ENCODE measurements at places on chromosomes 6 and 20. TPM values are rescaled to one million over a fixed set of nuclear protein-coding genes. Genes with fewer than 3 reads are reported as not detected.

KIAA1755 gene
- 5.3 TPM for total RNA-seq

DNA sequence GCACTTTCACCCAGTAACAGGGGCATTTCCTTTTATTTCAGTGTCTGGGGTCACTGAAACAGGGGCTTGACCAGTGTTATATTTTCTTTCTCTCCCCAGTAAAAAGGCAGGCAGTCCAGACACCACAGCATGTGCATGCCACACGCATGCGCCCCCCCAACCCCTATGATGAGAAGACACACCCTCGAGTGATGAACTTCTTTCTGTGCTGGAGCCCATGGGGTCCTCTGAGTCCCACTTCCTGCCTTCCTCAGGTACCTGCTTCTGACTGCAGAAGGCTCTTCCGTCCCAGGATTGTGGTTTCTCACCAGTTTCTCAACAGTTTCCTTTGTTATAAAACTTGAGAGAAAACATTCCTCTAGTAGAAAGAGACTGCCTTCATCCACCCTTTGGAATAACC lies 45.7 kb upstream of the TMEM181 start:
- DNase-seq = no peak

DNA sequence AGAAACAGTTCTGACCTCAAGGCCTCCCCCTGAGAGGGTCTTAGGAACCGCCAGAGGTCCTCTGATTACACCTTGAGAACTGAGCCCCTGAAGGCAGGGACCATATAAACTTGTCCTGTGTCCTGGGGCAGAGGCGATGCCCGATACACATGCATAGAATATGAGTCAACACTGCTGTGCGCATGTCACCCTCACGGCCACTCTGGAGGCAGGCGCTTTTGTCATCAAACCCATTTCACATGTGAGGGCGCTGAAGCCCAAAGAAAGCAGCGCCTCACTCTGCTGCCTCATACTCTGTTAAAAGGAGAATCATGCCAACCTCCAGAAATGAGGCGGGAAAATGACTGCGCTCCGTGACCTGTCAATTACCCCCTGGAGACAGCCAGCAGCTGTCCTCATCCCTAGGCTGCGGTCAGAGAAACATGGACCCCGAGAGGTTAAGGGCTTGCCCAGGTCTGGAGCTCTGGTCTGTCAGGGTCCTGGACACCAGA lies 158.3 kb downstream of the GRM4 start:
- no peak for DNase-seq

DNA sequence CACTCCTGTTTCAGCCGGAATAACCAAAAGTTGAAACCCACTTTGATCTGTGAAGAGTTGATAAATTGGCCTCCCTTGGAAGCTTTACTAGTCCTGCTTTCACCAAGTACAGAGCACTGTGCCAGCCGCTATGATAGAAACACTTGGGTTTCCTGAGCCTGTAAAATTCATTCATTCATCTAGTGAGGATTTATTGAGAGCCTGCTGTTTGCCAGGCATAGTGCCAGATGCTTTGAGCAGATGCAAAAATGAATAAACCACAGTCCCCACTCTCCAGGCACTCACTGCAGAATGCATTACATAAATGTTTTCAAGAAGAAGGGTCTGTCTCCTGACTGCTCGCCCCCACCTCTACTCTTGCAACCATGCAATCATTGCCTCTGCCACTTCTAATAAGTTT lies 25.3 kb upstream of the TMEM217 start:
- DNase-seq = no peak

GRCh38 chr6:47034421-47034820 lies 7.7 kb downstream of the ADGRF1 start:
- no peak for DNase-seq

ESR1 gene
- total RNA-seq = 1.3 TPM

DNA sequence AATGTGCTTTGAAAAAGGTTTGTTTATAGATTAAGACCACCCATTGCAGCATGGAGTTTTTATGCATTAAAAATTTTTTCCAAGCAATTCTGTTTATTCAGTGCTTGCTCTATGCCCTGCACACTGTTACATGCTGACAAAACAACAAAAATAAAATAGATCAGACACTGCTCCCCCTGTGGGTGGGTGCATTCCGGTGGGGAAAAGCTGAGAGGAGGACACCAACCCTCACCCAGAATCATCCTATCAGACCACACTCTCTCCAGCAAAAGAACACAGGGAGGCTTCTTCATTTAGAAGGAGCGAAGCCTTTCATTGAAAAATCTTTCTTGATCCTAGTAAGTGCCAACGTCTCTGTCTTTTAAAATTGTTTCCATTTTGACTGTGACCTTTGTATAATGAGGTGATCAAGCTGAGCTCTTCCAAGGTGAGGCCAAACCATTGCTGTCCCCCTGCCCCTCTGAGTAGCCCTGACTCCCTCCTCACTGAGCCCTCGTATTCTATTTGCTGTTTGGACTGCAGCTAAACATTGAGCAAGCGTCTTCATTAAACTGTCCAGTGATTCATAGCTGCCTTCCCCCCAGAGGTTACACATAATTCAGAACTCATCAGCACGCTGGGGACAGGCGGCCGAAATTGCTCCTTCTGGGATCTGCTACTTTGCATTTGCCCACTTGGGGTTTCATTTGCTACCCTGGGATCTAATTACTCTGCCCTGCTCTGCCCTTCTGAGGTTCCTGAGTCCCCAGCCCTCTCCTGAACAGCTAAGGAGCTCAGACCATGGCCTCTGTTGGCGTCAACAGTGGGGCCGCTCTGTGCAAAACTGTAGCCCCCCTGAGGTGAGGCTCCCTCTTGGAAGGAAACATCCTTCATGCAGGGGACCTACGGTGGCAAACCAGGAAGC lies 102.4 kb downstream of the F13A1 start:
- DNase-seq = no peak

- DNase-seq = no peak
Measured at GRCh38 chr20:63544958-63545516, 2.5 kb downstream of the SRMS start.

MAFB gene
- 12.9 TPM for total RNA-seq

SMIM26 gene
- 112 TPM for total RNA-seq

SLC25A27 gene
- total RNA-seq = 15.3 TPM

DNA sequence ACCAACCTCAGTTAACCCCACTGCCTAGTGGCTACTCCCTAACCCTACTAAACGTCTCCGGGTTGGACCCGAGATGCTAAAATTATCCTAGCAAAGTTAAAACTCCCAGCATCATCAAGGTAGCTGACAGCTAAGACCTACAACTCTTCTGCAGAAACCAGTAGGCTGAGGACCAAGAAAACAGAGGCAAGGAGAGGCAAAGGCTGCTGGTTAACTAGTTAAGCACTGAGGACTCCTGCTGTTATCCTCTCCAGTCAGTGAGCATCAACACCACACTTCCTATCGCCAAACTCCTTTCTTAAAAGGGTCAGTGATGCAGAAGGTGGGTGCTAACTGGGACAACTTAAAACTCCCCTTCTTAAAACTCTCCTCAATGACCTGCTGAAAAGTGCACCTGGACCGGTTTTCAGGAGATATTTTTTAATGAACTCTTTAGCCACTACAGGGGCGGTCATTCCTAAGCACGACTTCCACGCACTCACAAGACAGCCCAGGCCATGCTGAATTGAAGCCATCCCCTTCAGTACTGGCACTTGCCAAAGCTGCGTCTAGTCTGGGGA lies 1.7 kb downstream of the TRERF1 start:
- DNase-seq = no peak

GRCh38 chr6:75149696-75150095 lies 56.2 kb downstream of the COL12A1 start:
- DNase-seq = no peak

DNA sequence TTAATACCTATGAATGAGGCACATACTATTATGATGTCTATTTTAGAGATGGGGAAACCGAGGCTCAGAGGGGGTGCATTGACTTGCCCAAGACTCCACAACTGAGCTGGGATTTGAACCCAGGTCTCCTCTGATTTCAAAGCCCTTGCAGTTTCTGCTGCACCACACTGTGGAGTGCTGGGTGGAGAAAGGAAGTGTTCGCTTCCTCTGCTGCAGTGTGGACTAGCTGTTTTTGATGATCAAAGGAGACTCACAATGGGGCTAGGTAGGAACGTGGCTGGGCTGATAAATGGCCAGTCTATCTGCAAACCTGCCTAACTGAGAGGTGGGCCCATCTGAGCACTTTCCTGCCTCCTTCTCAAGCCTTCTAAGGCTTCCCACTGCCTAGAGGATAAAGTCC lies 87.2 kb downstream of the CD40 start:
- no peak for DNase-seq

DNA sequence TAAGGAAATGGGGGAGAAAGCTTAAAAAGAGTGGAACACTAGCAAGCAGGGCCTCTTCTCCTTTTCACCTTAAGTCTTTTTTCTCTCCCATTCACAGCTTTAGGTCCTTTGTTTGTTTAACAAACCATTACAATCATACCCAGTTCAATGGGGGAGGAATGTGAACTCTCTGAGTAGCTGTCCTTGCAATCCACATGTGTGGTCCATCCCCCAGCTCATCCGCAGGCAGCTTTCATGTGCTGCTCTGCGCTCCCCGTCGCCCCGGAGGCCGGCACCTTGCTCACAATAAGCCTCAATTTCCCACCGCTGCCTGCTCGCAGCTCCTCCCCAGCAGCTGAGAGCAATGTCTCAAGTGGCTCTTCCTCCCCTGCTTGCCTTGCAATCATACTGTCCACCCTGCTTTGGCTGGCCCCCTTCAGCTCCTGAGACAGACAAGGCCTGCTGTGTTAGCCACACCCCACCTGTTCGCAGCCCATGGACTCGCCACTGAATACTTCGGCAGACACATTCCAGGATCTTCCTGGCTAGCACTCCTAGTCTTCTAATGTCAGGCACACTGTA lies 49.1 kb downstream of the PLAGL1 start:
- no peak for DNase-seq

- peak; percentile 92 for DNase-seq
Measured at GRCh38 chr20:48682529-48683363, 145.1 kb downstream of the PREX1 start.

GRCh38 chr6:168243812-168244376 lies 75.7 kb downstream of the DACT2 start:
- no peak for DNase-seq

- DNase-seq = no peak
Measured at GRCh38 chr20:21109144-21109543, 3.0 kb upstream of the LINC00237 start.

DNA sequence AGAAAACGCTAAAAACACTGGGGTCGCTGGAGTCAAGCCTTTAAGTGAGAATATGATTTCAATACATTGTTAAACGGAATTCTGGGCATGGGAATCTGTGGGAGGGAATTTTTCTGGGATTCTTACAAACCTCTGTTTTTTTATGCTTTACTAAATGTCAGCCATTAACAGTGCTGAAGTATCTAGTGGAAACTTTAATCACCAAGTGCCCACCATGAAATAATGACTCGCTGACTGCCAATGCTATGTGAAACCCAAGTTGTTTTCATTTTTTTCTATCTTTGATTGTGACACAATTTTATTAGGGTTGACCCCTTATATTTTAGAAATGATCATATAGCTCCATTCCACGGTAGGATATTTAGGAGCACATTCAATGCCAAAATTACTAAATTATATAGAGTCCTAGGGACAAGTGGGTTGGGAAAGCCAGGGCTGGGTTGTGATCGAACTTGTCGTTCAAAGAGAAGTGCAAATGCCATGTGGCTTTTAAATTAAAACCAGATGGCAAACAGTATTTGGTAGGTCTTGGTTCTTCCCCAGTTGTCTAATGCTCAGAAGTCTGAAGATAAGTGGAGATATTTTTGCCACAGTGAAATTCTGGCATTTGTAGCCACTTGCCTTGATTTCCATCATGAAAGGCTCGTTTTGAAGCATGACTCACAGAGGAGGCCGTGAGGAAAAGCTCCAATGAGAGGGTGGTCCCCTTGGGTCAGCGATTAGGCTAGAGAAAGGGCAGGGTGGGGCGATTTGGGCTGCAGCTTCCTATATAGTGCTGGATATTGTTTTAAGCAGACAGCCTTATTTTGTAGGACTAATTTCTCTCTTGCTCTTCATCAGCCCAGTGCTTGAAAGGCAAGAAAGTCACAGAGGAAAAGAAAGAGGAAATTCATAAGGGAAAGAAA lies 254.4 kb upstream of the JAG1 start:
- no peak for DNase-seq

DNA sequence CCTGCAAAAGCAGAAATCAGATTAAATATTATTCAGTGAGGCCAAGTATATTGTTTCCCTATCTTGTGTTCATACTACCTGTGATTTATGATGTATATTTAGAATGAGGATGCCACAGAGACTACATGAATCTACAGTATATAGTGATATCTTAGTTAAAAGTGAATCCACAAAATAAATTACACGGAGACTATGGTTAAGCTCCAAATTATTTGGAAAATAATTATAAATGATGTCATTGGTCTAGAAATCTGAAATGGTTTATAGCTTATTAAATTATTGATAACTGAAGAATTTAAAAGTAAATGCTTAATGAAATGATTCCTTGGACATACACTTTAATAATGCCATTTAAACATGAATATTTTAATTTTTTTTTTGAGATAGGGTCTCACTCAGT lies 4.2 kb upstream of the USP45 start:
- DNase-seq = no peak

NTSR1 gene
- not detected for total RNA-seq

DNA sequence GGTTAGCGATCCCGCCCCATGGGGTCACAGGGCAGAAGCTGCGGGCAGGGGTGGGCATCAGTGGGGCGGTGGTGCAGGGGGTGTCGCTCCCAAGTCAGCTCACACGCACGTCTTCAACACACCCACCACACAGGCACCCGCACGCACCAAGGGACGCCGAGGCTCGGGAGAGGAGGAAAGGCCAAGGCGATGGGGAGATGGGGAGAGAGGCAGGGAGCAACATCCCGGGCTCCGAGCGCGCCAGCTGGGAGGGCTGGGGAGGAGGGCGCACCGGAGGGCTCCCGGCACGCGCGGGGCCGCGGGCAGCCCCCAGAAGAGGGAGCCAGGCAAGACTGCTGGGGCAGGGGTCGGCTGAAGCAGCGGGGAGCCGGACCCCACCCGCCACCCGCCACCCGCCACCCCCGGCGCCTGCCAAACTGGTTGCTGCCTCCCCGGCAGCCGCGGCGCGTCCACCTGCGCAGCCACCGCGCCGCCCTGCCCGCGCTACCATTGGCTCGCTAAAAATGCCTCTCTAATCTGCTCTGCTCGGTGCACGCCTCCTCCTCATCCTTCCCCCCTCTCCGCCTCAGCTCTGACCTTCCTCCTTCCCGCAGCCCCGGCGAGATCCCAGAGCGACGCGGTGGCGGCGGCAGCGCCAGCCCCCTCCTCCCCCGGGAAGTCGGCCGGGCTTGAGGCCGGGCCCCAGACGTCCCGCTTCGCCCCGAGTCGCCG lies at the start of gene PACSIN1:
Gene PACSIN1, plus strand, starts transcription at position 546 of the 711 bp plus-strand sequence. CDS start 60,230 bp downstream, outside the sequence.
- DNase-seq = peak; percentile 47

- DNase-seq = no peak
Measured at GRCh38 chr6:8082954-8083858, 19.0 kb upstream of the BLOC1S5 start.

- DNase-seq = no peak
Measured at GRCh38 chr20:8073024-8073832, 53.7 kb upstream of the TMX4 start.

- DNase-seq = no peak
Measured at GRCh38 chr20:775679-776135, 7.4 kb upstream of the SLC52A3 start.

MTCH1 gene
- 216 TPM for total RNA-seq

DNA sequence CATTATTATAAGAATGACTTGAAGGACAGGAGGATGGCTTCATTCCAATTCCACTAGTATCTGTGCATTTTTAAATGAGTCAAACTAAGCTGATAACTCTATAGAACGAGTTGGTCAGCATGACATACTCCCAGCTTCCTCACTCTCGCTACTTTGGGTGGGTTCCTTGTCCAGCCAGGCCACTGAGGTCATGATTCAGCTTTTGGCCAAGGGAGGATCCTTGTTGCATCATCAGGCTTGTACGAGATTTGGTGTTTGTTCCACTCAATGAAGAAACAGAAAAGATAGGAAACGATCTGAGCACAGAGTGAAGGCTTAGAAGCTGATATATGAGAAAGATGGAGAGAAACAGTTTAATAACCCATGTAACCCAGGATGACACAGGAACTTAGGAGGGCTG lies 19.8 kb downstream of the NEDD9 start:
- DNase-seq = peak; percentile 49

Measured in left ventricle myocardium superior (tissue), 1 donor.